ENCODE measurements at places on chromosomes 7 and 10. TPM values are rescaled to one million over a fixed set of nuclear protein-coding genes. Genes with fewer than 3 reads are reported as not detected.

GRCh38 chr10:83166344-83166743 lies 973.0 kb upstream of the GHITM start:
- DNase-seq, result peak; percentile 35

DNA sequence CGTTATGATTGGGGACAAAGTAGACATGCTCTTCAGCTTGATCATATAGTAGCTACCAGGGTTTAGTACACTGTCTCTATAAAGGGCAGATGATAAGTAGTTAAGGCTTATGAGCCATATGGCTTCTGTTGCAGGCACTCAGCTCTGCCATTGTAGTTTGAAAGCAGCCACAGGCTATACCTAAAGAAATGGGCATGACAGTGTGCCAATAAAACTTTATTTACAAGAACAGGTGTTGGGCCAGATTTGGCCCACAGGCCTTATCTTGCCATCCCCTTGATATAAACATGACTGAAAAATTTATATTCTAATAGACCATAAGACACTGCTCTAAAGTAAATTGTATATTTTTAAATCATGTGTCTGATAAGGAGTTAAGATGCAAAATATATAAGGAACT lies 36.6 kb downstream of the GRK5 start:
- DNase-seq, result no peak

DNA sequence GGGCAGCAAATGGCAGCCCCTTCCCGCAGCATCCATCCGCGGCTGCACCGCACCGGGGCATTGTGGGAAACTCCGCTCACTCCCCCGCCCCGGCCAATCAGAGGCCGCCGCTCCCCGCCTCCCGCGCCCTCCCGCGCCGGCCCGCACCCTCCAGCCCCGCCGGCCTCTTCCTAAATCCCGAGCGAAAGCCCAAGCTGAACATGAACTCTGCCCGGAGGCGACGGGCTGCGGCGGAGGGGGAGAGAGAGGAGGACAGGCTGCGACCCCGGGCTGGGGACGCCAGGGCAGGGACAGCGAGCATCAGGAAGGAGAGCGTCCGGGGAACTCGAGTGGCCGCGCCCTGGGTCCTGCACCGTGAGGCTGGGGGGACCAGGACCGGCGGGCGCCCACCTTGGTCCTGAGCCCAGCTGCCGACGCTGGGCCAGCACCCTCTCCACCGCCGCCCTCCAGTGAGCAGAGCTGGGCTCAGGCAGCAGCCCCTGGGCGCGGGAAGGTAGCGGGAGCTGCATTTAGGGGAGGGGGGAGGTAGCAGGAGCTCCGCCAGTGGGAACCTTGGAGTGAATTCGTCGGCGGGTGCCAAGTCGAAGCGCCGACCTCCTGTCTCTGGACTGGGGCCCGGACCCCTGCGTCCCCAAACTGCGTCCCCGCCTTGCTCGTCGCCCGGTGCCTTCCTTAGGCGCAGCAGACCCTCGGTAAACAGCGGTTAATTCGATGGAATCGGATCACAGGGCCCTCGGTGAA lies at the start of gene DGKI:
TSS of gene DGKI (minus strand) at position 148 of the 741 bp plus-strand sequence.
- DNase-seq, result no peak

DNA sequence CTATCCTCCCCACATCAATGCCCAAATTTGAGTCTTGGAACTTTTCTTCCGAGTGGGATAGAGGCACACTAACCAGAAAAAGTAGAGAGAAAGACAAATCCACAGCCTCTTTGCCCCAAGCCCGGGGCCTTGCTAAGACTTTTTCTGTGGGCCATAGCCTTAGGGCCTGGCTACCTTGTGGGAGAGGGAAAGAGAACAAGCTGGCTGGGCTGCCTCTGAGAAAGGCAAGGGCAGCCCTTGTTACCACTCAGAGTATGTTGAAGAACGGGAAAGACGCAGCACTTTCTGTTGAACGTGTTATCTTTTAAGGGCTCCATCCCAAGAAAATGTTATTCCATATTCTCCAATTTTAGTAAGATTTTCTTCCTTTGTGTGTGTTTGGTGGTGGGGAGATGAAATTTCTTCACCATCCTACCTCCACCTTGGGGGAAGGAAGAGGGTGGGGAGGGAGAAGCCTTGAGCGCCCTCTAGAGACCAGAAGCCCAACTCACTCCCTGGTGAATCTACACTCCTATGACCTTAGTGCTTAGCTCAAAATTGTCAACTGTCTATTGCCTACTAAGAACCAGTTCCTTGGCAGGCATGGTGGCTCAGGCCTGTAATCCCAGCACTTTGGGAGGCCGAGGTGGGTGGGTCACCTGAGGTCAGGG lies 3.9 kb upstream of the NRF1 start:
- peak; percentile 62 for DNase-seq

GRCh38 chr10:105154736-105155135 lies 513.6 kb downstream of the SORCS3 start:
- DNase-seq, result no peak

ITGB8 gene
- total RNA-seq, result 1.2 TPM

TNS3 gene
- total RNA-seq, result 38.2 TPM

DNA sequence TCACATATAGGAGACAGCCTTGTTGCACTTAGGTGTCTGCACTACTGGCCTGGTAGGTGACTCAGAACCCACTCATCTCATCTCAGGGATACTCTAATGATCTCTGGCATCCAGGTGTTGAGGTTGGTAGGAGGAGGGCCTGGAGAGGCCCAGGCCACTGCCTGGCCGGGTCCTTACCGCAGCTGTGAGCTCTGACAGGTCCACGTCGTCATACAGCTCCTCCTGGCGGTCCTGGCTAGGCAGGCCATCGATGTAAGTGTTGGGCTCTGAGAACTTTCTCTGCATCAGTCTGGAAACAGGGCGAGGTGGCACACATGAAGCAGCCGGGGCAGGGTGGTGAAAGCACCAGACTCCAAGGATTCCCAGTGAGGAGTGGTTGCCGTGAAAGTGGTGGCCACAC lies 62.1 kb downstream of the VWA2 start:
- peak; percentile 48 for DNase-seq

DNA sequence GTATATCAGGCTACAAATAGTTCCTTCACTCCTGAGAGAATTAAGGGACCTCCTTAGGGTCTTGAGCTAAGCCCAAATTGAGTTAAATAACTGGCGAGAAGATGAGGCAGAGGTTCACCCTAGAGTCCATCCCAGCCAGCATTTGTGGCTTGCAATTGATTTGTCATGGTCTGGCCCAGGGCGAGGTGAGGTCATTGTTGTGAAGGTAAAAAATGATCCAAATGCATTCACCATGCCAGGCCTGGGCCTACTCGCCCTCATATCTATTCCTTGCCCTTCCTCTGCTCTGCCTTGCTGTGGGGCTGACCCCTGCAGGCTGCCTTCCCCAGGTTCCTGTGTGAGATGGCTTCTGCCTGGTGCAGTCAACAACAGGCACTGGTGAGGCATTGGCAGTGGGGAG lies 207.2 kb downstream of the ZNF365 start:
- no peak for DNase-seq

DNA sequence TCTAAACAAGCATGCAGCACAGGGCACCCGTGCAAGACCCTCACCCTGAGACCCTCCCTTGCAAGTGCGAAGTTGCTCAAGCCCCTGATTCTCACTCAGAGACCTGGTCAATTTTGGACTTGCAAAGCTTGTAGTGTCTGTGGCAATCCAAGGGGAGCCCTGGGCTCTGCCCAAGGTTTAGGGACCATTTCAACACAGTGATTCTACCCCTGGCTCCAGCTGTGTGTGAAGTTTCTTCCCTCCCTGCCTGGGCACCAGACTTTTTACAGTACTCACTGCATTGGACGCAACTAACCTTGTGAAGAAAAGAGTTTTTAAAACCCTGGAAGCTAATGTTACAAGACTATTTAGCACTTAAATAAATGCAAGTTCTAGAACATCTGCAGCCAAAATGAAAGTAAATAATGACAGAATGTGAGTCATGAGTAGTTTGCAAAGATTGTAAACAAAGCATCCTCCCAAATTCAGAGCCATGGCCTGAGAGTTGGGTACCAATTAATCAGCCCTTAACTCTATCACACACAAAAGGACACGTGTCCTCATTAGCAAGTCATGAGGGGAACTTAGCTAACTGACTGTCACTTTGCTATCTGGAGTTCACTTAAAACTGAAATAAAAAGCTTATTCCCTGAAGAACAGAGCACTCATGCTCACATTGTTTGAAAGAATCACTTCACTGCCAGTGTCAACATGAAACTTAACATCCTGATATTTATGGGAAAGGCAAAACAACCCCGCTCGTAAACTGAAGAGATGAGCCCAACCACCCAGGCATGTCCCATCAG lies 48.1 kb downstream of the RGS10 start:
- no peak for DNase-seq

- DNase-seq, result no peak
These were observed 109.9 kb downstream of the RPS24 start for GRCh38 chr10:78143576-78143975.

BLOC1S2 gene
- total RNA-seq, result 70.4 TPM

DNA sequence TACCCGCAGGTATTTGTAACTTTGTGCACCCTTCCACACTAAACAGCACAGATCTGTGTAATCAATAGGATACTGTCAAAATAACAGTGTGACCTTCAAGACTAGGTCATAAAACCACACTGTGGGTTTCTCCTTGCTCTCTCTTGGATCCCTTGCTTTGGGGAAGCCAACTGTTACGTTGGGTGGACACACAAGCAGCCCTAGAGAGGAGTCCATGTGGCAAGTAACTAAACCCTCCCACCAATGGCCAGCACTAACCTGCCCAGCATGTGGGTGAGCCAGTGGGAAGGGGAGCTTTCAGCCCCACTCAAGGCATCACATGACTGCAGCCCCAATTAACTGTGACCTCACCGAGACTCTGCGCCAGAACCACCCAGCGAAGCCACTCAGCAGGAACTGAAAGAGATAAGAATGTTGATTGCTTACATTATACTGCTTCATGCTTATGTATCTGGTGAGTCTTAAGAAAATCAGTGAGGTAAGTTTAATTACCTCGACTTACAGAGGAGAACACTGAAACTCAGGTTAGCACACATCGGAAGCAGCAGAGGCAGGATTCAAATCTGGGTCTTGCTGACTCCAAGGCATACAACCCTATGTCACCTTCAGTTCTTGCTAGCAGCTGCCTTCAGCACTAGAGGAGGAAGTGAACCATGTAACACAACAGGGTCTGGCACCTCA lies 9.4 kb upstream of the ZC3HAV1 start:
- DNase-seq, result no peak

DNA sequence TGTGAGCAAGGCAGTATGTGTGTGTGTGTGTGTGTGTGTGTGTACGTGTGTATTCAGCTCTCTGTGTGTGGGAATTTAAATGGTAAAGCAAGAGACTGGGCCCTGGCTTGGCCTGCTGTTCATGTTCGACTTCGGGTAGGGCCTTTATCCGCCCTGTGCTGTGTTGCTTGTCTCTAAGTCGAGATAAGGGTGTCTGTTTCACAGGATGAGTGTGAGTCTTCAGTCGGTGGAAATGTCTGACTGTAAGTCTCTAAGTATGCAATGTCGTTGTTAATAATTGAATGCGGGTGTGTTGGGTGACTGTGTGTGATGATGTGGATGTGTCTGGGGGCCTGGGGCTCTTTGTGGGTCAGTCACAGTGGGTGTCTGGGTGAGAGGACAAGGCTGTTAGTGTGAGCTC lies 34.8 kb downstream of the HIF1AN start:
- no peak for DNase-seq

SSC4D gene
- 0.23 TPM for total RNA-seq

PTPRZ1 gene
- total RNA-seq, result 0.30 TPM

DNA sequence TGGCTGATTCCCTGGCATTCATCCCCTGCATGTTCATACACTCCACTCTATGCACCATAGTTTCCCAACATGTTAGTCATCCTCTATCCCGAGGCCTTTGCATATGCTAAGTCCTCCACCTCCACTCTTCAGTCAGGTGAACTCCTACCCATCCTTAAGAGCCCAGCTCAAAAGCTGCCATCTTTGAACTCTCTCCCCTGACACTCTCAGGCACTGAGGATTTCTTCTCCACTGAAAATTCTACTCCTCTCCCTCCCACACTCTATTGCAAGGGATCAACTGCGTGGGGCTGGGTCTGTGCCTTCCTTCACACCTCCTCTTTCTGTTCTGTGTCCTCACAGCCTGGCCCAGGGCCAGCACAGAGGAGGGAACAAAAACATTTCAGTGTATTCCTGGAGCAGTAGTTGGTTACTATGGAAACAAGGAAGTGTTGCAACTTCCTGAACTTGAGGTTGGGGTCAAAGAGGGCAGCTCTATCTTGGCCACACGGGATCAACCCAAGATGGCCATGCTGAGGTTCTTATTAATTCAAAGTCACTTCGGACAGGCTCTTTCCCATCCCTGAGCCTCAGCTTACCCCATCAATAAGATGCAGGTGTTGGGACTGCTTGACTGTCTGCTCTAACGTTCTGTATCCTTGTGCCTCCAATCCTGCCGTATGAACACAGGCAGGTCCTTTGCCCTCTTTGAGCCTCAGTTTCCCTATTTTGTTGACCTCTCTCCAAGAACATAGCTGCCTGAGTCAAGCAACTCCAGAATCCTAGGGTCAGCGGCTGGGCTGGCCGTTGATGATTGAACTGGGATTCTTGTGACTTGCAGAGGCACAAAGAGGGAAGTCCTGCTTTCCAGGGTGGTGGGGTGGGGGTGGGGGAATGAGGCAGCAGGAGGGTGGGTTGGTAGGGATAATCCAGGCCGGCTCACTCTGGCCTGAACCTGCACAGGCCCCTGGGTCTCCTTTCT lies 15.5 kb downstream of the ZMIZ1 start:
- DNase-seq, result peak; percentile 86

GRCh38 chr10:44520651-44521050 lies 135.8 kb upstream of the CXCL12 start:
- no peak for DNase-seq

DNA sequence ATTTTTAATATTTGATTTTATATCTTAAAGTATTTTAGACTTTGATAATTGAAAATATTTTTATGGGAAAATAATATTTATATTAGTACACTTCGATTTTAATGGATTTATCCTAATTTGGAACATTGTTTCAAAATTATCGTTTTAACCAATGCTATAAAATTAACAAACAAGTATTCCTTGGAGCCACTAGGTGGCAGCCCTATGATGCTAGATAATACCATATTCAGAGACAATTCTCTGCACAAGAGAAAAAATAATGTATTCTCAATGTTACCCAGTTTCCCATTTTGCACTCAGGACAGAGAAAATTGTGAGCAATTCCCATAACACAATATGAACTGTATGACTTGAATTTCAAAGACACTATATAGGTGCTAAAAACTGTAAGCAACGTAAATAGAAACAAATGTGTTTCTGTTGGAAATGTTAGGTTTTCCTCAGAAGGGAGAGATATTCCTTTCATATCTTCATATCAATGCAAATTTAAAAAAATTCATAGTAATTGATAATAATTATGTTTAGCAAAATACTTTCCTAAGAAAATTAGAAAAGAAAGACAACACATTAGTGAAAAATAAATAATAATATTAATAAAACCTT lies 237.8 kb downstream of the SEMA3E start:
- DNase-seq, result no peak

DNA sequence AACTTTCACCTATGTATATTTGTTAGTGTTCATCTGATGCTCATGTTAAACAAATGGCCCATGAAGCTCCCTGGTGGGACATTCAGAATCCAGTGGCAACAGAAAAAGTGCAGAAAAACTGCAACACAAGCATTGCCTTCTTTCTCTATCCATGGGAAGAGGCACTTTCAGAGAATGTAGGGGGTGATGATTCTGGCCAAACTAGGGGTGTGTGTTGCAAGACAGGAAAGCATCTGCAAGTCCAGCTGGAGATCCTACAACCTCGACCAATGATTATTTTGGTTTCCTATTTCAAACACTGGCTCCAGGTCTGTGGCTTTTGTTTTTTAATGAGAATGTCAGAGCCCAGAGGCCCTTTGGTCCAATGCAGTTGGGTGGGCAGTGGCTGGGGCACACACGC lies 198.7 kb downstream of the CXCL12 start:
- DNase-seq, result no peak

SEMA3D gene
- total RNA-seq, result 1.5 TPM

GRCh38 chr10:1290071-1290471 lies 233.9 kb downstream of the WDR37 start:
- peak; percentile 17 for DNase-seq

WAC gene
- total RNA-seq, result 49.6 TPM

GRCh38 chr7:81925530-81925929 lies 155.7 kb upstream of the HGF start:
- no peak for DNase-seq

All from HT1080 (cell line).